Activated CD8-positive, alpha-beta T cell treated with anti-CD3 and anti-CD28 coated beads for 36 hours (primary cell): ENCODE measurements at places on chromosomes 12 and 14.
A peak's percentile ranks its signal among the peaks of the same experiment; 100 is the strongest.

DNA sequence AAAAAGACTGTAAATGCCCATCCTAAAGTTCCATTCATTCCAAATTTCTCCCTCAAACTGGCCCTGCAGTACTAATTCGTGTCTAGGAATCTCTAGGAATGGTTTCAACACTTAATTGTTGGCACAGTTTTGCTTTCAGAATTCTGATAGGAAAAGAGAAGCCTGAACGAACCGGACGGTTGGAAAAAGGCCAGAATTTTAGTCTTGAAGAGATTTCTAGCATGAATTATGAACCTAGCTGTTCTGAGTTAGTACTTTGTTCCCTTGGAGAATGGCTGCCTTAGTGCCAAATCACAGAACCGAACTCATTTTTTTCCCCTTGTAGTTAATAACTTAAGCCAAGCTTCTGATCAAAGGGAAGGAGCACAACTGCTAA lies 262.6 kb downstream of the ADAMTS20 start:
- no peak for DNase-seq

DNA sequence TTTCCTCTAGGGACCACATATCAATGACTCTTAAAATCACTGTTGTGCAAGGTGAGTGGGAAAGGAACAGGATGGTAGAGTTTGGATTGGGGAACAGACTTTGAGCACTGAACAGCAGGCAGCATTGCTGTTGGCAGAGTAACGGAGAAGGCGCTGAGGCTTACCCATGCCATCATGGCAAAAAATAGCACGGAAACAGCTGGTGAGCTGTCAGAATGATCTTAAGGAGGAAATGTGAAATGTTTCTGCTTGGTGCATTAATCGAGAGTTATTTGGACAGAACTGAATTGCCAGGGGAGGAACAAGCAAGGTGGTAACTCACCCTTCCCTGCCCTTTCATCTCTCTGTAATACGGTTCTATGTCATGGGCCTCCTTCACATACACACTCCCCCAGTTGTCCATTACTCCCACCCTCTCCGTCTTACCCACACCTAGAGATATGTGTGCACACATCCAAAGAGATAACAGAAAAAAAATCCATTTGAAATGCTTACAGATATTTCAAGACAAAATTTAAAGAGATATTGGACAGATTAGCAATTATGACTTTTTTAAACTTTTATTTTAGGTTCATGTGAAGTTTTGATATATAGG lies 572.5 kb downstream of the DIO2 start:
- no peak for DNase-seq

DNA sequence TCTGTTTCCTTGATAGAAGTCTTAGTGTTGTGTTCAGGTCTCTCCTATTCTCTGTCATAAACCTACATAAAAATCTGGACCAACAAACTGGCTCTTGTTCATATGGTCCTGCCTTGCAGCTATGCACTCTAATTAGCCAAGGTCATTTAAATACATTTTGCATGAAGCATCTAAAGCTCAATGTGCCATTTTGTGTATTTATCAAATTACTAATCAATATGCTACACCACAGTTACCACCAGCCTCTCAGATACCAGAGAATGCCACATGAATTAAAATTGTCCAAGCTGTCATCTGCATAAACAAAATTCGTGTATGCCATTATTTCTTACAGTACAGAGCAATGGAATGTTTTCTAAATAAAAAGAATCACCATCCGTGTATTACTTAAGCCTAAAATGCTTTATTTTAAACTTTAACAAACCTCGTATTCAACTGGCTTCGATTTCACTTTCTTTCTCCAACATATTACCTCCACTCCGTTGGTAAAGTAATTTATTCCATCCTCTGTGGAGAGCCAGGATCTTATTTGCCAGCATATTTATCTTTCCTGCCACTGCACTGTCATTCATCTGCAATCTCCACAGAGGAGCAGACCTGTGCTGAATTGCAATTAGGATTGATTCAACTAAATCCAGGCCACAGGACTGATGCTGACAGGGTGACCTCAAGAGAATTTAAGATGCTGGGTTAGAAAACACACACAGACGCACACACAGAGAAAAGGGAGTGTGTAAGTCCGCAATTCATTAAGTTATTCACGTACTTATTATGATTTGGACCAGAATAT lies 284.1 kb upstream of the FOXG1 start:
- DNase-seq: no peak

- DNase-seq: no peak
Measured at GRCh38 chr12:58301038-58301729, 359.8 kb downstream of the ATP23 start.

DNA sequence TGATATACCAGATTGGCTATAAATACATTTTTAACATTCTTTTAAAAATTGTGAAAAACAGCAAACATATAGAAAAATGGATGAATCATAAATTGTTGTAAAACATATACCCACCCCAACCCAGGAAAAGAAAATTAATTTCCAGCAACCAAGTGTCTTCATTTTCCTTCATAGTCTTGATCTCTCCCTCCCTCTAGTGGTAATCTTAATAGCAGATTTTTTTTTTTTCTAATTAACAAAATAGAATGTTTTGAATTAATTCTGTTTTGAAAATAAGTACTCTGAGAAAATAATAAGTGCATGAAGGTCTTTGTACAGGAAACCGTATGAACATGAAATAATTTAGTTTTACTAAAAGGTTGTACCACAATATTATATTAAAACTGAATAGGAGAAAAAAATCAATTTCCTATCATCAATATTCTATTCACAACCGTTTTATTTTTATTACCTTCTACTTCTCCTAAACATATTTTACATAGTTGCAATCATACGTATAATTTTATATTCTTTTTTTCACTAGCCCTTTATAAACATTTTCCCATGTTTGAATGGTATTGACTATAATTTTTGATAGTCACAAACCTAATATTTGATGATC lies 7.0 kb downstream of the ETNK1 start:
- no peak for DNase-seq

- DNase-seq: no peak
Measured at GRCh38 chr12:31303466-31303865, 22.5 kb downstream of the SINHCAF start.

DNA sequence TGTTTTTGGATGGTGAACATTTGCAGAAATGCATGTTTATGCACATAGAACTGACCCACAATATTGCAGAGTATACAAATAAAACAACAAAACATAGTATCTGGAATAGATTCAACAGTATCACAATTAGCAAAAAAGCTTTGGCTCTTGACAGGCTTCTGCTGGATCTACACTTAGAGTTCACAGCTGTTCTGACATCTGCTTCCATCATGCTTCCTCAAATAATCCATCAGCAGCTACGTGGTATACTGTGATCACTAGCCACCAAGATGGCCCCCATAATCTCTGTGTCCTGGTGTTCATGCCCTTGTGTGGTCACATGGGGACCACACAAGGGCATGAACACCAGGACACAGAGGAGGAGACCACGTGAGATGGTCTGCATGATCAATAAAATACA lies 166.6 kb upstream of the CCDC198 start:
- no peak for DNase-seq

DNA sequence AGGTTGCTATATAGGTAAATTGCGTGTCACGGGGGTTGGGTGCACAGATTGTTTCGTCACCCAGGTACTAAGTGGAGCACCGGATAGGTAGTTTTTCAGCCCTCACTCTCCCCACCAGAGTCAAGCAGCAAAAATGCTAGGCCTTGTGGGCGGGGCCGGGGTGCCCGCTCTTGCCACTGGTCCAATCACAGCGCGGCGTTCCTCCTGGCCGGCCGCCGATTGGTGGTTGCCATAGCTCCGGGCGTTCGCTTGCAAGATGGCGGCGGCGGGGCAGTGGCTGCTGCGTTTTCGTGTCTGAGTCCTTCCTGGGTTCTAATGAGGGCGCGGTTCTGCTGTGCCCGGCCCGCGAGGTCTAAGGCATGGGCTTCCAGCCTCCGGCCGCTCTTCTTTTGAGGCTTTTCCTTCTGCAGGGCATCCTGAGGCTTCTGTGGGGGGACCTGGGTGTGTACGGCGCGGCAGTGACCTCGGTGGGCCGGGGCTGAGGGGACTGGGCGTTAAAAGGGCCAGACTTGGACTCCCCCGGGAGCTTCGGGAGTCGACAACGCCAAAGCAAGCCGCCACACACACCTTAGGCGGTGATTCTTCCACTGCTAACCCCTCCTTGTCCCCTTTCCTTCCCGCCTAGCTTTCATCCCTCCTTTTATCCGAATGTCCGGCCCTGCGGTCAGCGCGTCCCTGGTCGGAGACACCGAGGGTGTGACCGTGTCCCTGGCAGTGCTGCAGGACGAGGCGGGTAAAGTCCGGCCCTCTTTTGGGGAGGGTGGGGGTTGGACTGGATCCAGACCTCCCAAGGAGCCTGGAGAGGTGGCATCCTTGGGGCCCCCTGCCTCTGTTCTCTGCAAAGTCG lies at the start of gene TCTN2:
Gene TCTN2 (plus strand): TSS at position 232 of the 847 bp plus-strand sequence. CDS start 128 bp downstream, at position 360.
- peak; percentile 97 for DNase-seq

DNA sequence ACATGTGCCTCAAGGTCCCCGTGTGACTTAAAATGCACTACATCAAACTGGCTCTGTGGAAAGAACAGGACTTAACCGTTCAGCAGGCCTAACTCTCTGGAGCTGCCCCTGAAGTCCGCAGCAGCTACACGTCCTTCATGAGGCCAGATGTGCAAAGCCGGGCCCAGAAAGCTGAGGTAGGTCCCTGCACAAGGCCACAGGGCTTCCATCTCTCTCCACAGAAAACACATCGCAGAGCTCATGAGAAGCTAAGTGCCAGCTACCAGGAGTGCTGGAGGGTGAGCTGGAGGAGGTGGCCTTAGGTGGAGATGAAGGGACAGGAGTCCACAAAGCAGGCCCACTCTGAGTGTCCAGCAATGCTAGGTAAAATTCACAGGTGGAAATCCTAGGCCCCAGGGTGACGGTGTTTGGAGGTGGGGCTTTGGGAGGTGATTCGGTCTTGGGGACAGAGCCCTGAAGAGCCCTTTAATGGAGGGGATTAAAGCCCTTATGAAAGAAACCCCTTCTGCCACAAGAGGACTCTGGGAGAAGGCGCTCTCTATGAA lies 52.4 kb downstream of the VCPKMT start:
- no peak for DNase-seq

DNA sequence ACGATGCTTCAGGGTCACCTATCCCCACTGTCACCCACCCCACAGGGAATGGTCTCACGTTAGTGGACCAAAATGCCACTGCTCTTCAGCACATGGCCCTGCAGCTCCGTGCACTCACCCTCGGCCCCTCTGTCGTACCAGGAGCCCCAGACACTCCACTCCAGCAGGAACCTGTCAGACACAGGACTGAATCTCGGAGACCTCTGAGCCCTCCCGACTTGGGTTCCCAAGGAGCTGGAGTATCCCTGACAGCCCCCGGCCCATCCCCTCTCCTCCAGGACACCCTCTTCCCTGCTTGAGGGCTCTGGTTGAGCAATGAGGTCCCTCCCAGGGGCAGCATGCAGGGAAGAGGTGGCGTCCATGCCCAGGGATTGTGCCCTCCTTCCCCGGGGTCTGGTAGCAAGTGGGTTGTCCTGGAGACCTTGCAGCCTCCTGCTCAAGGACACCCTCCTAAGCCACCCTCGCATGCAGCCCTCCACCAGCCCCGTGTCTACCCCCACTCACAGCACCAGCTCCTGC lies 20.4 kb upstream of the LRTM2 start:
- no peak for DNase-seq

DNA sequence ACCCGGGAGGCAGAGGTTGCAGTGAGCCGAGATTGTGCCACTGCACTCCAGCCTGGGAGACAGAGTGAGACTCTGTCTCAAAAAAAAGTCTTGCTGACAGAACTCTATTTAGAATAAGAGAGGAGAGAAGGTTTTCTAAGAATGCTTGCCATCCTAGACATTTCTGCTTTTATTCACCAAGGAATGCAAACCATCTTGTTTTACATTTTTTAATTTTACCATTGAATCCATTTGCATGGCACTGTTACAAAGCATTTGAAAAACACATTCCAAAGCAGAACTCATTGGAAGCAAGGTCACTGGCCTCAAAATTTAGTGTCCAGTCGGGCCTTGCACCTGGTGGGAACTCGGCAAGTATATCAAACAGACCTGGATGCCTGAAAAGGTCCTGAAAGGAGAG lies 44.2 kb upstream of the RASSF3 start:
- DNase-seq: no peak

- DNase-seq: no peak
Measured at GRCh38 chr14:102570334-102570995, 22.0 kb upstream of the RCOR1 start.

DNA sequence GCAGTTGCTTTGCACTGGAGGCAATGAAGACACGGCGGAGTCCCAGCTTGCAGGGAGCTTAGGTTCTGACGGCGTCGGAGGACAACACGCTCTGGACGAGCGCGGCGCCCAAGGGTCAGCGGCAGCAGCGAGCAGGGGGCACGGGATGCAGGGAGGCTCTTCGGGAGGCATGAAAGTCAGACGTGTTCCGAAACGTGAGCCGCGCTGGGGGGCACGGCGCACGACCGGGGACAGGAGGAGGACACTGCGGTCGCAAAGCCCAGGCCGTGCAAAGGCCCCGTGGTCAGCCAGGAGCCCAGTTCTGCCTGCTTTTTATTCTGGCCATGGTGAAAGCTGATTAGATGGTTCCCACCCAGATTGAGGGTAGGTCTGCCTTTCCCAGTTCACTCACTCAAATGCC lies 294.6 kb downstream of the SNAPC1 start:
- no peak for DNase-seq

DNA sequence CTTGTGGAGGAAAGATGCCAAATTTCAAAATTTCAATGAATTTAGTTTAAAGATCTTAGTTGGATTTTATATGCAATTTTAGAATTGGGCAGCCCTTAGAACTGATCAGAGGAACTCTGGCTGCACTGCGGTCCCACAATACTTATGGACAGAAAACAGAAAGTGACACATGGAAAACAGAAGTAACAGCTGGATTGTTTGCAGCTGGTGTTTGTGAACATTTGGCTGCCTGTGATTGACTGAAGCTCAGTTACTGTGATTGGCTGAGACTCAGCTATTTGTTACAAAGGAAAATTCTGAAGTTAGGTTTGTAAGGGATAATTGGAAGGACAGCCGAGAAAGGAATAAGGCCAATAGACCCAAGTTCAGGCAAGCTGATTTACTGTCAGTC lies 10.0 kb upstream of the KRT86 start:
- no peak for DNase-seq

DNA sequence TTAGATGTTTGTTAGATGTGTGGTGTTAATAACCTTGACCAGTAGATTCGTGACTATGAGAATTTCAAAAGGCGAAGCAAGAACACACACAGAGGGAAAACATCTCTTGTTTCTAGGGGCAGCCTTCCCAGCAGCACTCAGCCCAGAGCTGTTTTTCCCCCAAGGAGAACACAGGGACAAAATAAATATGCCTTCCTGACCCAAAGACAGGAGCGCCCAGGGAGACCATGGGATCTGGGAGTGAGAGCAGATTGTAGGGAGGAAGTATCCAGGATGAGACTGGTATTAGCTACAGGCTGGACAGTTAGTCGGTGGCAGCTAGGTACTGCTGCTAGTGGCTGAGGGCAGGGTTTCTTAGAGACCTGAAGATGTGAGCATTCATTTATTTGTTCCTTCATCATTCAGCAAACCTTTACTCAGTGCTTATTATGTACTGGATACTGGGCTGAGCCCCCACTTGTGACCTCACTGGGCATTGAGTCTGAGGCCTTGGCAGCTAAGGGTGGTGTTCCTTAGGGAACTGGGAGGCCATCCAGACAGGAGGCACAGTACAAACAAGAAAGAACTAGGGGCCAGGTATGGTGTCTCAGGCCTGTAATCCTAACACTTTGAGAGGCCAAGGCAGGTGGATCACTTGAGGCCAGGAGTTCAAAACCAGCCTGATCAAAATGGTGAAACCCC lies 469.8 kb downstream of the ZFP36L1 start:
- no peak for DNase-seq
